ENCODE measurements at places on chromosomes 12 and 14. TPM values are rescaled to one million over a fixed set of nuclear protein-coding genes. Genes with fewer than 3 reads are reported as not detected.

RFLNA gene
- 1.1 TPM for polyA plus RNA-seq

GRCh38 chr14:85853996-85854526 lies 324.1 kb downstream of the FLRT2 start:
- H3K36me3 ChIP-seq: no peaks in the 10 kb centered on the region
- no peaks in the 10 kb centered on the region for H3K27me3 ChIP-seq
- no peak overlapping the region for H3K27ac ChIP-seq
- no peak for DNase-seq
- no peak overlapping the region for H3K4me3 ChIP-seq
- H3K4me1 ChIP-seq: no peaks in the 10 kb centered on the region

DNA sequence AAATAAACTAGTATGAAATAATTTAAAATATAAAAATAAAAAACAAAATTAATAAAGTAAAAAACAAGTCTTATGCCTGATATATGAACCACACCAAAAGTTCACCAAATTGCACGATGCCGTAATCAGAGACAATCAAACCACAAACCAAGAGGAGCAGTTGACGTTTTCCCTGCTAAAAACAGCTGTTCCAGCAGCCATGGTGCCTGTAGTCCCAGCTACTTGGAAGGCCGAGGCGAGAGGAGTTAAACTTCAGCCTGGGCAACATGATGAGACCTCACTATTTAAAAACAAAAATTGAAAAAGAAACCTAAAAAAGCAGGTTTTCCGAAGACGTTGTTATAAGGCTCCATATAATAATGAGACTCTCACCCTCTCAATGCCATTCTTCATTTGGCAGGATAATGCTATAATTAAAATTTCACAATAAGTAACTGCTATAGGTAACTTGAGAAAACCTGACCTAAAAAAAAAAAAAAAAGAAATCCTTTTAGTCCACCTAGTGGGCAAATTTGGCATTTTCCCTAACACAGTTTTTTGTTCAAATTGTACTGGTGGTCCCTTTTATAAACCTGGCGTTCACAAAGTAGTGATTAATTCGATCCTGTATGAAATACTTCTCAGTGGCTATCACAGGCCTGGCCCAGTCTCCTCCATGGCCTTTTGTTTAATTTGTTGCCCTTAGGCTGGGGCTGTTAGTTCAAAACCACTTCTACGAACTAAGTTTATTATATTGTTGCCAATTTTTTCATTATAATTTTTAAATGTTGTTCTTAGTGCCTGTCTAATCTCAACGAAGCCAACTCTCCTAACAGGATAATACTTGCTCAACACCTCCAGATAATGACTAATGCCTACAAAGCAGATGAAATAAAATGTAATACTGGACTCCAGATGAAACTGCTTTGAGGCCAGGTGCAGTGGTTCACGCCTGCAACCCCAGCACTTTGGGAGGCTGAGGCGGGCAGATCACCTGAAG lies 62.1 kb downstream of the TNFAIP2 start:
- H3K4me1 ChIP-seq: peaks cover 12% of the 10 kb centered on the region
- H3K27me3 ChIP-seq: peaks cover 42% of the 10 kb centered on the region
- peak; percentile 40 for DNase-seq
- no peak overlapping the region for H3K4me3 ChIP-seq

MYL2 gene
- 0.41 TPM for polyA plus RNA-seq

KHNYN gene
- polyA plus RNA-seq: 26.0 TPM

DNA sequence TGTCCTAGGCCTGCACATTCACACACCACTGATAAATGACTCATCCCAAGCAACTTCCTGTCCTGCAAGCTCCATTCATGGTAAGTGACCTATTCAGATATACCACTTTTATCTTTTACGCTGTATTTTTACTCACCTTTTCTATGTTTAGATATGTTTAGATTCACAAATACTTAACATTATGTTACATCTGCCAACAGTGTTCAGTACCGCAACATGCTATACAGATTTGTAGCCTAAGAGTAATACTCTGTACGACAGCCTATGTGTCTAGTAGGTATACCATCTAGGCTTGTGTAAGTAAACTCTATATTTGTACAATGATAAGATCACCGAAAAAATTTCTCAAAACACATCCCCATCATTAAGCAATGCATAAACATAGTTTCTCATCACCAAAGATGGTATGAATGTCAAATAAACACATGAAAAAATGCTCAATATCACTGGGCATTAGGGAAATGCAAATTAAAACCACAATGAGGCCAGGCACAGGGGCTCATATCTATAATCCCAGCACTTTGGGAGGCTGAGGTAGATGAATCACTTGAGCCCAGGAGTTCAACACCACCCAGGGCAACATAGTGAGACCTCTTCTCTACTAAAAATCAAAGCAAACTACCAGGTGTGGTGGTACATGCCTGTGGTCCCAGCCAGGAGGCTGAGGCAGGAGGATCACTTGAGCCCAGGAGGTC lies 20.7 kb downstream of the ATXN2 start:
- H3K27ac ChIP-seq: no peak overlapping the region
- H3K27me3 ChIP-seq: no peaks in the 10 kb centered on the region
- DNase-seq: no peak
- no peaks in the 10 kb centered on the region for H3K36me3 ChIP-seq

DNA sequence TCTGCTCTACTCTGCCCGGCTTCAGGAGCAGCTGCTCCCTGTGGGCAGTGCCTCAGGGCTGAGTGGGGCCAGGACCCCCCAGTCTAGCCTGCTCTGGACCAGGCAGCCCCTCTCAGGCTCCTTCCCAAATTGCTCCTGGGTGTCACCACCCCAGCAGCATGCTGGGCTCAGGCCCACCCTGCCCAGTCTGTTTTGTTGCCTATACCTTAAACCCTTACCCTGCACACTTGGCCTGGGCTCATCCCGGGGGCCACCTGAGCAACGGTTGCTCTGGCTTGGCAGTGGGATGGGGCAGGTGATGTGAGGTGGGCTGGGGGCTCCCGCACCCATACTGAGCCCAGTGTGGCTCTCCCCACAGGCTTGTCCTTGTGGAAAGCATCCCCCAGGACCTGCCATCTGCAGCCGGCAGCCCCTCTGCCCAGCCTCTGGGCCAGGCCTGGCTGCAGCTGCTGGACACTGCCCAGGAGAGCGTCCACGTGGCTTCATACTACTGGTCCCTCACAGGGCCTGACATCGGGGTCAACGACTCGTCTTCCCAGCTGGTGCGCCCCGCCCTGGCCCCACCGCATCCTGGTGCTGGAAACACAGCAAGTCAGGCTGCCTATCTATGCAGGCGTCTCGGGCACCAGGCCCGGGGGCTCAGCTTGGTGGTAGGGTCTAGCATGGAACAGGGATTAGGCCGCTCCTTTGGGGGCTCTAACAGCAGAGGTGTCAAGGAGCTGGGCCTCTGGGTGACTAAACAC lies 3.9 kb downstream of the PLD4 start:
- H3K4me3 ChIP-seq: no peak overlapping the region
- H3K4me1 ChIP-seq: no peaks in the 10 kb centered on the region
- no peak overlapping the region for H3K27ac ChIP-seq
- H3K27me3 ChIP-seq: peaks cover 18% of the 10 kb centered on the region

All from keratinocyte (primary cell).